ENCODE measurements at places on chromosomes 7 and 10. TPM values are rescaled to one million over a fixed set of nuclear protein-coding genes. Genes with fewer than 3 reads are reported as not detected.

The SLC13A4 gene
- total RNA-seq = not detected

The AVL9 gene
- 42.2 TPM for total RNA-seq

The CYP3A5 gene
- not detected for total RNA-seq

The URGCP gene
- total RNA-seq = 26.9 TPM

The NEBL gene
- not detected for total RNA-seq

The PNLIP gene
- not detected for total RNA-seq

GRCh38 chr7:20206104-20206896 is 10.9 kb downstream of the MACC1 start:
- DNase-seq = no peak

DNA sequence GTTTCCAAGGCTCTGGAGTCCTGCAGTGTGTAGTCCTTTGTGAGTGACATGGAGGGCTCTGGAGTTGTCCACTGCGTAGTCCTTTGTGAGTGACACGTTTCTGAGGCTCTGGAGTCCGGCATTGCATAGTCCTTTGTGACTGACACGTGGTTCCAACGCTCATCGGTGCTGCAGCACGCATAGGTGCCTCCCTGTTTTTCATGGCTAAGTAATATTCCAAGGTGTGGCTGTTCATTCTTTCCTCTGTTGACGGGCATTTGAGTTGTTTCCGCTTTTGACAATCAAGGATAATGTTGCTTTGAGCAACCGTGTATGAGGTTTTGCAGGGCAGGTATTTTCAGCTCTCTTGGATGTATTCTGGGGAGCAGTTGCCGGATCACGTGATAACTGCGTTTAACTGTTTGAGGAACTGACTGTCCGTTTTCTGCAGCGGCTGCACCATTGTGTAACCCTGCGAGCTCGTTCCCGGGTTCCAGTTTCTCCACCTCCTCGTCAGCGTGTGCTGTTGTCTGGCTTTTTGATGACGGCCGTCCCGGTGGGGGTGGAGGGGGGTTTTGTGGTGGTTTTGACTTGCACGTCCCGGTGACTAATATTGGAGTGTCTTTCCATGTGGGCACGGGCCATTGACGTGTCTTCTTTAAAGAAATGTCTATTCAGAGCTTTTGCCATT is 21.1 kb downstream of the FAM20C start:
- no peak for DNase-seq

DNA sequence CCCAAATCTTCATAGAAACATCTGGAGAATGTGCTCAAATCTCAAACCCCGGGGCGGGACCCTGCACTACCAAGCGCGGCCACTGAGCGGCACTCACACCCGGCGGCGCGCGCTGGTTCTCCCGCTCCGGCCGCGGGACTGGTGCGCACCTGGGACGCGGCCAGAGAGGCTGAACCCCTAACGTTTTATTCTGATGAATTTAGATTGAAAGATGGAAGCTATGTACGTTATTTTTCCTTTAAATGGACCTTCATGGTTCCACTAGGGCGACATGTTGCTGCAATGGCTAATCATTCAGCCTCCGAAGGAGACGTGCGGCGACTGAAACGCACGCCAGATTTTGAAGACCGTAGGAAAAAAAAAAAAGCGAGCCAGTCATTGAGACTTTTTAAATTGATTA is 107.0 kb upstream of the INSIG1 start:
- peak; percentile 78 for DNase-seq

- DNase-seq = no peak
These were observed 128.9 kb downstream of the VIPR2 start for GRCh38 chr7:159015454-159016410.

GRCh38 chr10:122981066-122981464 is 864 bp downstream of the PSTK start:
- no peak for DNase-seq

GRCh38 chr10:71782221-71782916 is 9.0 kb upstream of the VSIR start:
- no peak for DNase-seq

GRCh38 chr10:23293973-23294590 is 50.5 kb downstream of the C10orf67 start:
- DNase-seq = no peak

GRCh38 chr10:103512591-103513379 is 19.3 kb downstream of the NEURL1 start:
- no peak for DNase-seq

GRCh38 chr10:23067337-23067736 is 28.0 kb upstream of the MSRB2 start:
- no peak for DNase-seq

- no peak for DNase-seq
These were observed 391.9 kb upstream of the NPVF start for GRCh38 chr7:25619963-25620799.

DNA sequence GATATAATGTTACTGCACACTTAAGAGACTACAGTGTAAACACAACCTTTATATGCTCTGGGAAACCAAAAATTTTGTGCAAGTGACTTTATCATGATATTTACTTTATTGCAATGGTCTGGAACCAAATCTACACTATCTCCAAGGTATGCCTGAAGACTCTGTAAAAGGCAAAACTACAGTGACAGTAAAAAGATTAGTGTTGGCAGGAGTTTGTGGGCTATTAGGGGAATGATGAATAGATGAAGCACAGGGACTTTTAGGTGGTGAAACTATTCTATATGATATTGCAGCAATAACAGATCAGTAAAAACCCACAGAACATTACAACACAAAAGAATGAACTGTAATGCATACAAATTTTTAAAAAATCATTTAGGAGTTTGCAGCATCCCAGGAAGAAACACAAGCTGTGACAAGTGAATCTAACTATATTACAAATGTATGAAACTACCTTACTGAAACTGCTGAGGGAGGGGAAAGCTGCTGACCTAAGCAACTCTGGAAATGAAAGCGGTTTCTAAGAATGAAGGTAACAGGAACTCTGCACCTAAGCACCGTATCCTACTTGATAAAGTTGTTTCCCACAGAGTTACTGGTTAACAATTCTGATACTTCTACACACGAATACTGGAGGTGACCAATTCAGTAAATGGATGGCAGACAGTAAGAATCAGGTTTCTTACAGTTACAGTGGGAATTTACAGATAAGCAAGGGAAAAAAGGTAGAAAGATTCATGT is 82.6 kb downstream of the ATE1 start:
- DNase-seq = no peak

DNA sequence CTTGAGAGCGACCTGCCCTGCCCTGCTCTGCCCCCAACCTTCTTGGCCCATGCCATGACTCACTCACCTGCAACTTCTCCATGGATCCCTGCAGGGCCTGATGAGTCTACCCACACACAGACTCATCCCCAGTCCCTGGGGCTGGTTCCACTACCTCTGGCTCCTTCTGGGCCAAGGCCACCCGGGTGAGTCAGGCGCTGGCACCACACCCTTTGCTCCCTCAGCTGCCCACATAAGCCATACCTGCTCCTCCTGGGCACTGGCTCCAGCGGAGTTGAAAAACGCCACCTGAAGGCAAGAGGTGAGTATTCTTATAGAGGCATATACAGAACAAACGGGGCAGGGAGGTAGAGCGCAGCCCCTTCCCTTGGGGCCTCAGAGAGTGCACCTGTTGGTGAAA is 16.2 kb upstream of the MTPAP start:
- DNase-seq = no peak

DNA sequence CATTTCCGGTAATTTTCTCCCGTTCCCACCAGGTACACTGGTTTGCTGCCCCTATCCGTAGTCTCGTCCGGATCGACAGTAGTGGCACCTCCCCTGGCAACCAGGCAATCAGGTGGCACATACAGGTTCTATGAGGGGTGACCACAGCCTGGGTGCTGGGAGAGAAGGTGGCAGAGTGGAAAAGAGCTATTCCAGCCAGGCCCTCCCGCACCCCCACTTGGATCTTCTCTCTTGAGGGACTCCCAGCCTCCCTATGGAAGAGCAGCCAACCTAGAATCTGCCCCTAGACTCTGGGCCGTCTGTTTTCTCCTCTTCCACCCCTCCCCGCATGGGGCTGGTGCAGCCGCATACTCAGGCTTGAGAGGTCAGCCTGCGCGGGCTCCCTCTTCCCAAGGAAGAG is 58.6 kb downstream of the GPR26 start:
- DNase-seq = no peak

GRCh38 chr10:118210276-118210675 is 131.8 kb downstream of the FAM204A start:
- no peak for DNase-seq

- DNase-seq = no peak
These were observed 68.7 kb downstream of the SGMS1 start for GRCh38 chr10:50554995-50555568.

GRCh38 chr7:51244053-51244452 is 72.6 kb downstream of the COBL start:
- DNase-seq = no peak

GRCh38 chr7:84236398-84236797 is 41.8 kb upstream of the SEMA3A start:
- no peak for DNase-seq

GRCh38 chr7:140484479-140484878 is 5.2 kb upstream of the MKRN1 start:
- no peak for DNase-seq

DNA sequence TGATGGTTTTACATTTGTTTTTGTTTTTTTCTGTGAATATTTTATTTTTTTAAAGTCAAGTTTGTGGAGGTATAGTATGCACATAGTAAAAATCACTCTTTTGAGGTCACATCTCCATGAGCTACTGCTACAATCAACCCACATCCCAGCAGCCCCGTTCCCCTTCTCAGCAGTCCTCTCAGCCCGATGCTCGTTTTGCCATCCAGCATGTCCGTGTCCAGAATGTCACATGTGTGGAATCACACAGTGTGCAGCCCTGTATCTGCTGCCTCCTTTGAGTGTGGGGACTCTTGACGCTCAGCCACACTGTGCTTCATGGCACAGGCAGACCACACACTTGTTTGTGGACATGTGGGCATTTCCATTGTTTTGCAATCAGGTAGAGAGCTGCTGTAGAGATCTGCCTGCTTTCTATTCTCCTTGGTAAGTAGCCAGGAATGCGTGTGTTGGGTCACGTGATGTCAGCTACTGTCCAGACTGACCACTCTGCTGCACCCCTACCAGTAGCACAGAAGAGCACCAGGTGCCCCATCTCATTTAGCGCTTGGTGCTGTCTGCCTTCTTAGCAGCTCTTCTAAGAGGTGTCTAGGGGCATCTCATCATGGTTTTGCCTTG is 71.6 kb upstream of the CAMK2B start:
- DNase-seq = no peak

Measured in activated naive CD8-positive, alpha-beta T cell treated with anti-CD3 and anti-CD28 coated beads, Interleukin-2, amount 10 ng/mL, durations not matched to agents 7 days and 5 days (primary cell).